ENCODE measurements at places on chromosomes 3 and 15. TPM values are rescaled to one million over a fixed set of nuclear protein-coding genes. Genes with fewer than 3 reads are reported as not detected.

The PRSS50 gene
- not detected for total RNA-seq

The ZBTB20 gene
- total RNA-seq = 12.8 TPM

The CX3CR1 gene
- 0.61 TPM for total RNA-seq

The CYP8B1 gene
- total RNA-seq = not detected

The NDN gene
- not detected for total RNA-seq

The TTLL13 gene
- not detected for total RNA-seq

The GJD2 gene
- total RNA-seq = not detected

The ALPK3 gene
- total RNA-seq = 0.43 TPM

The CCDC39 gene
- total RNA-seq = not detected

The CYP1A2 gene
- total RNA-seq = not detected

The HIGD2B gene
- not detected for total RNA-seq

The UBAP1L gene
- 2.7 TPM for total RNA-seq

The KIF15 gene
- 22.4 TPM for total RNA-seq

The BCHE gene
- not detected for total RNA-seq

The GPX1 gene
- 201 TPM for total RNA-seq

The CFAP92 gene
- 5.9 TPM for total RNA-seq

The ZSCAN29 gene
- total RNA-seq = 43.0 TPM

The DNAH12 gene
- 0.45 TPM for total RNA-seq

The GPR171 gene
- total RNA-seq = not detected

The GOLGA6B gene
- not detected for total RNA-seq

The FRMD5 gene
- total RNA-seq = 17.4 TPM

The EPHB1 gene
- 4.6 TPM for total RNA-seq

The SLC28A2 gene
- 0.11 TPM for total RNA-seq

The LRRC2 gene
- total RNA-seq = 0.21 TPM

The SCN11A gene
- total RNA-seq = not detected

The DAZL gene
- not detected for total RNA-seq

The TMC3 gene
- not detected for total RNA-seq

The PLSCR4 gene
- total RNA-seq = 7.9 TPM

The FYCO1 gene
- total RNA-seq = 10.9 TPM

The FBN1 gene
- total RNA-seq = 0.21 TPM

The INSYN1 gene
- 0.41 TPM for total RNA-seq

The OIP5 gene
- 23.4 TPM for total RNA-seq

The FANCD2OS gene
- total RNA-seq = not detected

The CHCHD6 gene
- 47.9 TPM for total RNA-seq

The GRAMD2A gene
- 1.2 TPM for total RNA-seq

The TRPM1 gene
- not detected for total RNA-seq

The PP2D1 gene
- total RNA-seq = not detected

The GPR15 gene
- not detected for total RNA-seq

Measured in Caco-2 (cell line).